ENCODE measurements at places on chromosomes 11 and 22.

- DNase-seq = no peak
These were observed 15.3 kb downstream of the SULT4A1 start for GRCh38 chr22:43846966-43847365.

DNA sequence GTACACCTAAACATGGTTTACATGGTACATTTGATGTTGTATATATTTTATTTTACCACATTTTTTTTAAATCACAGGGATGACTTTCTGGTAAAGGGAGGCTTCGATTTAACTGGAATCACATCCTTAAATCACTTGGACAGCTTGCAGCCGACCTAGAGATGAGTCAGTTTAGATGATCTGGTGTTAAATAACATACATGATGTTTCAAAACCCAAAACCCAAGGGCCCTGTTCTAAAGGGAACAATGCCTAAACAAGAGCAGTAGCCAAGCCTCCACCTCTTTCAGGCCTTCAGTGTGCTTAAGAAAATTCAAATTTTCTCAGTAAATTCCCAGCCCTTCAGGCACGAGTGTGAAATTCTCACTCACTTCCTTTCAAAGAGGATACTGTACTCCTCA, 108.8 kb downstream of the WT1 start:
- DNase-seq = no peak

- peak; percentile 30 for DNase-seq
These were observed 37.7 kb downstream of the OR5P2 start for GRCh38 chr11:7759010-7759409.

DNA sequence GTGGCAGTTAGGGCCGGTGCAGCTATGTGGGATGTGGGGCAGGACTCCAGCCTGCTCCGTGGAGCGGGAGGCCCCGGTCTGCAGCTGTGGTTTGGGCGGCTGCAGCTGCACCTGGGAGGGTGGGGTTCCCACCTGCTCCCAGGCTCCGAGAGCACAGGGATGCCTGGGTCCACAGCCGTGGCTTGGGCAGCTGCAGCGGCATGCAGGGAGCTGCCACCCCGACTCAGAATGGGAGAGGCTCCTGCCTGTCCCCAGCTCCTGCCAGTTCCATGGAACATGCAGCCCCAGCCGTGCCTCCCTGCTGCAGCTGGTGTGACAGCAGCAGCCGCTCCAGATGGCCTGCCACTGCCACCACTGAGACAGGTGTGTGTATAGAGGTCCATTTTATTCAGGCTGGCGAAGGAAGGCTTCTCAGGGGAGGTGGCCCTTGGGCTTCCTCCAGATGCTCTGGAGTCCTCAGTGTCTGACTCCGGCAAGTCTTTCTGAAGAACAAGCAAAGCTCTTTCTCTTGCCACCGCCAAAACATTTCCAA, 21.8 kb upstream of the UPK3A start:
- no peak for DNase-seq

DNA sequence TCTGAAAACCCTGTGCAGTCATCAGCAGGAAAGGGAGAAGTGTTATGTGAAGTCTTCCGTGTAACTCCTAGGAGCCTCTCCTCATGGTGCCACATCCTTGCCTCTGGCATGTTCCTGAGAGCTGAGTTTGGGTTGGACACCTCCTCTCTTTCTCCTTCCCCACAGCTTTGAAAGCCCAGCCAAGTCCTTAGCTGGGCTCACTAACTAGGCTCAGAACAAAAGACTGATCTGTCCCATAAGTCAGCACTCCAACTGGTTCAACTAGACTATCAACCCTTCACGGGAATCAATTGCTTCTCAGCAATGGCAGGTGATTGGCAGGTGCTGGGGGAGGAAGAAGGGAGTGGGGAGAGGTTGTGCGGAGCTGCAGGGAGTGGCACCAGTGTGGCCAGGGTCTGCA, 509.9 kb upstream of the B3GAT1 start:
- no peak for DNase-seq

- DNase-seq = no peak
These were observed 38.5 kb upstream of the PRODH start for GRCh38 chr22:18974477-18975180.

DNA sequence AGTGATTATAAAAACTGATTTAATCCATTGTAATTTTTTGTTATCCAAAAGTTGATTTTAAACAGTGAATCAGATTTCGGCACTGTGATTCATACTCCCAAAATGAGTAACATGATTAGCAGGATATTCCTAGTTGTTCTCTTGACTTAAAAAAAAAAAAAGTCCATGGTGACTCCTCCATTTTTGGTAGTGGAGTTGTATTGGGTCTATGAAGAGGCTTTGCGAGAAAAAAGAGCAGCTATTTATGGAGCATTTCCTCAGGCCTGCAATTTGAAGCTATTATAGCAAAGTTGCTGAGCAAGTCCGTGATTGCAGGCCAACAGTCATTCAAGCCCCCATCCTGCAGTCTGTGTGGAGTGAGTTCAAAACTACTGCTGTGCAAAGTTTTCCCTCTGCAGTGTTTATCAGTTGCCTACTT, 28.8 kb downstream of the YAP1 start:
- no peak for DNase-seq

DNA sequence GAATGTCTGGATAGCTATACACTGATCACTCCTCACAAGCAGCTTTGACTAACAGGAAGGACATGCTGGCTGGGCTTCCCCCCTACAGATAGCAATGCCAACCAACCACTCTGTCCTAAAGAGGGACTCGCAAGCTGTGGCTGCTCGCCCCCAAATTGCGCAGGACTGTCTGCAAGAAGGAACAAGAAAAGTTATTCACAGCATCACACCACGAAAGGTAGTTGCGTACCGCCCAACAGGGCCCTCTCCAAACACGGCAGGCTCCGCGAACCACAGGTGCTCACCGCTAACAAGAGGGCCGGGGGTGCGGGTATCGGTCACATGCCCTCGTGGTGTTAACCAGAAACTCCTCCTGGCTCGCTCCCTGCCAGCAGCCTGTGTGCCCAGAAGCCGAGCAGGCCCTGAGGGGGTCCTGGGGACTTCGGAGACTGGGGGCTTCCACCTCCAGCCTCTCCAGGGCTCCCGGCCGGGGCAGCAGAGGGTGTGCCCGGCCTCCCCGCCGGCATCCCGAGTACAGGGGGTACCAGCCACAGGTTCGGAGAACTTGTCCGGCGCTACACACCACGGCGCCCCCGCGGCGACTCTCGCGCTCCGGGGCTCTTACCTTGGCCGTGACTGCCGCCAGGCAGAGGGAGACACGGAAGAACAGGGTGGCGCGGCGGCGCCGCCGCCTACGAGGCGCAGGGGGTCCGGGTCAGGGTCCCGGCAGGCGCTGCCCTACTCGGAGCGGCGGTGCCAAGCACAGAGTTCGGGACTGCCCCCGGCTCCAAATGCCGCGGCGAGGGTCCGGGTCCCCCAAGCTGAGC, 682 bp downstream of the LARGE1 start:
- no peak for DNase-seq

GRCh38 chr11:73446766-73447165, 70.6 kb downstream of the RELT start:
- no peak for DNase-seq

GRCh38 chr11:102237096-102237735, 80.1 kb upstream of the BIRC3 start:
- DNase-seq = no peak

GRCh38 chr11:95778699-95779098, 10.9 kb downstream of the FAM76B start:
- DNase-seq = no peak

GRCh38 chr11:78768971-78769370, 194.3 kb upstream of the NARS2 start:
- DNase-seq = no peak

GRCh38 chr11:85855341-85855656, at the start of gene CCDC83:
TSS of gene CCDC83 (plus strand) at chr11:85855383. CDS start at chr11:85865124, 9,741 bp downstream.
- DNase-seq = no peak

- no peak for DNase-seq
These were observed 12.6 kb downstream of the GRAMD4 start for GRCh38 chr22:46632646-46633249.

DNA sequence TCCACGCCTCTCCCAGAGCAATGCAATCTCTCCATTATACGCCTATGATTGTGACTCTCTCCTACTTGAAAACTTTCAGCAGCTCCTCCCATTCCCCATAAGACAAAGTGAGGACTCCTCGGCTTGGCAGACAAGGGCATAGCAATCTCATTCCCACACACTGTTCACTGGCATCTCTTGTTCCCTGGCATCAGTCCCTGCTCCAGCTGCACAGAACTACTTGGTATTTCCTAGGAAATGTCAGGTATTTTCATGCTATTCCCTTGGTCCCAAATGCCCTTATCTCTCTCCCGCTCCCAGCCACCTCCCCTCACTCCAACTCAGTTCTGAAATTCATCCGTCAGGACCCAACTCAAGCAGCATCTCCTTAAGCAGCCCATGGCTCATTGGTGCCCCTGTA, 28.4 kb downstream of the TMPRSS5 start:
- DNase-seq = no peak

DNA sequence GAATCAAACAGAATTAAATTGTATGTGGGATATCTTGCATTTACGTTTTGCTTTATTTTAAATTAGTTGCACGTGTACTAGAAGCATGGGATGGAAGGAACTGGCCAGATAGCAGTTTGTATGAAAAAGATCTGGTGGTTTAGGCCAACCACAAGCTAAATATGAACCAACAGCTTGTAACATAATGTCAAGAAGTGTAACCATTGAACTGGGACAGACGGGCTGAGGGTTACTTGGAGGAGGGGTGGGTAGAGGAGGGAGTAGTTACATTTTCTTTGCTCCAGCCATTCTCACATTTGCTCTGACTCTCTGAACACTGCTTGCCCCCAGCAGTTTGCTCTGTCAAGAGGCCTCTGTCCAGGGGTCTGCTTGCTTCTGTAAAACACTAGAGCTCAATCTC, 31.7 kb upstream of the CXCR5 start:
- DNase-seq = peak; percentile 51

Measured in GM12878 (cell line).